ENCODE measurements at places on chromosomes 3 and 15.

GRCh38 chr3:58288011-58288728 lies 17.9 kb upstream of the RPP14 start:
- no peak for DNase-seq

GRCh38 chr3:29239376-29239775 lies 41.5 kb upstream of the RBMS3 start:
- no peak for DNase-seq

DNA sequence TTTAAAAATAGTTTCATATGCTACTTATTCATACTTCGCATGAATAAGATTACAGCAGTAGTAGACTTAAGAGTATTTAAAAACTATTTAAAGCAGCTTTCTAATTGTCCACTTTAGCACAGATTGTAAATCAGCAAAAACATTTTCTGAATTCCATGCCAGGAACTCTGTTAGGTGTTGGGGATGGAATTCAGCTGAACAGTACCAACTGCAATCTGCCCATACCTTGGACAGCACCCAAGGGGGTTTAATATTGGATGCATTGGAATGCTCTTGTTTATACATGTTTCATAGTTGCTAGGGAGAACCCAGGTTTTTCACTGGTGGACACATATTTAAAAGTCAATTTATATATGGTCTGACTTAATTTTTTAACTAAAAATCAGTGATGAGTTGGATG lies 74.8 kb downstream of the PPM1L start:
- DNase-seq = no peak

DNA sequence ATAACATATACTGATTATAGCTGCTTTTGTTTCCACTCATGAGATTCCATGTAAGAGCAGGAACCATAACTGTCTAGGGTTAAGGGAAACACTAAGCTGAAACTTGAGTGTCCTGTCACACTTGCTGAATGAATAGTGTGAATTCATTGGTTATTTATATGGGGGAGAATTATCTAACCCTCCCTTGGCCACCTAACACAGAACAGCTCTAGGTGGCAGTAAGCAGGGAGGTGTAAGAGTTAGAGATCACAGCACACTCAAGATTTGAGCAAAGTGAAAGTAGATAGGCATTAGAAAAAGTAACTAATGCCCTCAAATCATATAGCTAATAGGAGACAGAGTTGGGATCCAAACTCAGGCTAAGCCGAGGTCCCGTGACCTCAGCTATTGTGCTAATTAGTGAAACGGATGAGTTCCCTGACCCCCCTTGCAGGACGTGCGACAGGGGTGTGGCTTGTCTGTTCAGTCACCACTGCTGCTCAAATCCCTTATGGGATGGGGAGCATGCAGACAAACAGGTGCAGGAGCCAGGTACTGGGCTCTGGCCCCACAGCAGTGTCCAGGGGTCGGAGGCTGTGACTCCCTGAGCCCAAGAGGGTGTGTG lies 27.7 kb upstream of the ANO10 start:
- DNase-seq = no peak

DNA sequence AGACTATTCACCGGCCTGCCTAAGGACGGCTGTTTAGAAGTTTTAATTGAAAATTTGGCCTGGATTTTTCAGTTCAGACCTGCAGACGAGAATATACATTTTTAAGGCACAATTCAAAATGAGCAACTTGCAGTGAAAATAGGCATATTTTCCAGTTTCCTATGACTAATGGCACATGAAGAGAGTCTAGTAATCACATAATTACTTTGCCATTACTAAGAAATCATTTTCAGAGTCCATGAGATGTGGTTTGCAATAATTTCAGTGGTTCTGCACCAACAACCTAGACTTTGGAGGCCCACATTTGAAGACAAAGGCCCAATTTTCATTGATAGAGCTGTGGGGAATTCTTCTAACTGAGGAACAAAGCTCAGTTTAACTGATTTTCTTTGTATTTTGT lies 205.3 kb downstream of the SOX2 start:
- DNase-seq = no peak

DNA sequence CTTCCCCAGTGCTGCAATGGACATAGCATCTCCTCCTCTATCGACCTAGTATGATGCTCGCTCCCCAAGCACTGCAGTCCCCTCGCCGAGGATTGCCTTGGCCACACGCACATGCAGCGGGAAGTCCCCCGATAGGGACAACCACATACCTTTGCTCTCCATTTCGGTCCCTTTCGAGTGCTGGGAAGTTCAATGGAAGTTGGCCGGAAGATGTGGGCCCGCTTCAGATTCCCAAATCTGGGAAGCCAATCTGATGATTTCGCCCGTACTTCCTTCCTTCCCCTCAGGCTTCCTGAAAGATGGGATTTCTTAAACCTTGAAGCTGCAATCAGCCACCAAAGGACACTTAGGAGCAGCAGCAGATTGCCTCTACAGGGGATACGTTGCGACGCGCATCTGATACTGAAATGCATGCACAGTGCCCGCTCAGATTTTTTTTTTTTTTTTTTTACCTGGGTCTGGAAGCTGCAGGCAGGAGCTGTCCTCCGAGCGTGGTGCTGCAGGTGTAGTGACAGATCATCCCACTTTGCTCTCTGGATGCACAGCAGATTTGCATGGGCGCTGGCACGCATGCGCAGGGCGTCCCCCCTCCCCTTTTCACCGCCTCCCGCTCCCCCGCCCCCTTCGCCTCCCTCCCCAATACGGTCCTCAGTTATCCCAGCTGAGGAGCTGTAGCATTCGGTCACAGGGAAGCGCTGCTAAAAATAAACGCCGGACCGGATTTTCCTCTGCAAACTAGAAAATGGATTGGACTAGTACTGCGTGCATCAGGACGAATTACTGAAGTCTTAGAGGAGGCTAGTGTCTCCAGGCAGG lies at the start of gene FGF12:
Gene FGF12, minus strand, starts transcription at position 510 of the 816 bp plus-strand sequence.
- peak; percentile 82 for DNase-seq

- DNase-seq = peak; percentile 25
These were observed at the start of gene JMJD7 for GRCh38 chr15:41827880-41828806. Gene JMJD7 (plus strand): TSS chr15:41828092. CDS start chr15:41828125, 33 bp downstream.

GRCh38 chr3:180747805-180748361 lies 68.6 kb upstream of the CCDC39 start:
- DNase-seq = peak; percentile 82

DNA sequence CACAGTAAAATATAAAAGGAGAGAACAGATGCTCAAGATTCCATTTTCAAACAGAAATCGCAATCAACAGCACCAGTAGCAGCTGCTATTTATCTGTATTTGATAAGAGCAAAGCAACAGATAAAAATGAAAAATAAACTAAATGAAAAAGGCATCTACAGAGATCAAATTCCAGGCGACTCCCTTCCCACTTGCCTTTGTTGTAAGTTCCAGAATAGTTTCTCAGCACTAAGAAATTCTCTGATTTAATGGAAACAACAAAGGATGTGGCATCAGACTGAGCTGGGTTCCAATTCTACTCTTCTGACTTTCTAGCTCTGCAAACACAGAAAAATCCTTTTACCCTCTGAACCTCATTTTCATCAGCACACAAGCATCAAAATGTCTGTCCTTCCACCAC lies 110.8 kb upstream of the MME start:
- no peak for DNase-seq

- DNase-seq = no peak
These were observed 56.7 kb downstream of the MGA start for GRCh38 chr15:41716864-41717263.

DNA sequence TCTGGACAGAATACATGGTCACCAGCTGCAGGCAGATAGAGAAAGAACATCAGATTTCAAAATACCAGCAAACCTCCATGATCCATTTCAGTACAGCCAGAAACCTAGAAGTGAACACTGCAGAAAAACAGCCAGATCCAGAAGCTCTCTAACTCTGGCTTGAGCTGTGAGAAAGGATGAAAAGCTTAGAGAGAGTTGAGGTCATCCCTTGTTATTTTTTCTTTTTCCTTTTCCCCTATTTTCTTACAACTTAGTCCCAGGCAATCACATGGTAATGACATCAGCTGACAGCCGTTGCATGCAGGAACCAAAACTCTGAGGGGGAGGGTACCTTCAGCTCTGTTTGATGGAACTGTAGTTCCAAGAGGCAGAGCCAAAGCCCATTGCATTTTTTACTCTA lies 113.2 kb downstream of the TCF12 start:
- no peak for DNase-seq

DNA sequence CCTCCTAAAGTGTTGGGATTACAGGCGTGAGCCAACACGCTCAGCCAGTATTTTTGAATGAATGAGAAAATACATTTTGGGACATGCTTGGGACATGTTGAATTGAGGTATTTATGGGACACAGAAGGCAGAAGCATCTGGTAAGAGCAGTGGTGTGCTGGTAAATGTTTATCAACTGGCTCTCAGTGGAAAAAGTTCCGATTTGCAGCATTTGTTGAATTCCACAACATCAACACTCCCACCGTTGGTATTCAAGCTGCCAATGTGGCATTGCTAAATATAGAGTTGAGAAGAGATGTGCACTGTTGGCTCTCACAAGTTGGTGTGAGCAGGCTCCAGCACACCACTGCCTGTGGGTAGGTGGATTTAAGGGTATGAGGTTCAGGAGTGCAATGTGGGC lies 35.8 kb upstream of the LRRFIP2 start:
- DNase-seq = no peak

DNA sequence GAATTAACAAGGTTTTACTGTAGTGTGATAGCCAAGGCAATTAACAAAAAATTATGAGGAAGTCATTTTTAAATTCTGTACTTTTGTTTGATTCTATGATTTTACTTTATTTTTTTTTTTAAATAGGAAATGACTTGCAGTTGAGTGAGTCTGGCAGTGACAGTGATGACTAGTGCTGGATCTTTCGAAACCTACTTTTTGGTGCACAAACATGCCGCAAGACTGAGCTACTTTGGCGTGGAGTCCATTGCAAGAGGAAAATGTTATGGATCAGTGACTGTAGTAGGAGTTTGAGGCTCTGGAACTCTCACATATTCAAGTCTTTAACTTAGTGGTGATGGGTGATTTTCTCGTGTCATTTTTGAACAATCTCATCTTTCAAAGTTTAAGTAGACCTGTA lies 11.6 kb downstream of the EAF1 start:
- no peak for DNase-seq

- no peak for DNase-seq
These were observed at the start of gene GRAMD2A for GRCh38 chr15:72197460-72198355. Gene GRAMD2A (minus strand): TSS chr15:72197787.

DNA sequence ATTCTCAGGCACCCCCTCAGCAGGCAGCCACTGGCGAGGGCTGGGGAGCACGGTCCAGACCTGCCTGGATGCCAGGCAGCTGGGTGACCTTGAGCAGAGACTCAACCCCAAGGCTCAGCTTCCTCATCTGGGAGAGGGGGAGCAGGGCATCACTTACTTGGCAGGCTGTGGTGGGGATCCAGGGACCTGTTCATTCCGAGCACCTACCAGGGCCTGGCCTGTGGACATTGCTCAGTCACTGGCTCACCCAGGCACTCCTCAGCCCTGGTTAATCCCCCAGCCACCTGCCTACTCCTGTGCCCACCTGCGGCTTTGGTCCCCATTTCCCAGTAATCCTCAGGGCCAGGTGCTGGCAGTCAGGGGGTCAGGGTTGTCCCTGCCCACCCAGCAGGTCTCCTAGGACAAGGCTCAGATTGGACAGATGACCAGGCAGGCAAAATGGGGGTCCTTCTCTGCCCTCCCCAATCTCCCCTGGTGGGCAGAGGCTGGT lies 9.3 kb upstream of the RPL29 start:
- no peak for DNase-seq

DNA sequence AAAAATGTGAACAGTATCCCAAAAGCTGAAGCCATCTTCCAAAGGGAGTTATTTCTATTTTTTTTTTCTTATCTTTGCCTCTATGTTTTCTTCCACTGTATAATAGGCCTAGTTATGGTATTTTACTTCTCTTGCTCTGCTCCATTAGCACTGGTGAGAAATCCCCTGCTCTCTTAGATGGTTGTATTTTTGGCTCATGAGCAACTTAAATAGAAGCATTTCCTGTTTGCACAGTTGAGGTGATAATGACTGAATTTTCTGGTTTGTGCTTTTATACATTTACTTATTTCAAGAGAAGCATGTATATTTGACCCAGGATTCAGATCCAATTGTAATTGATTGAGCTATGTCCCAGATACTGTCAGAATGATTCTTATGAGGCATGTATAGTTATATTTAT lies 61.6 kb upstream of the CD200R1L start:
- DNase-seq = no peak

DNA sequence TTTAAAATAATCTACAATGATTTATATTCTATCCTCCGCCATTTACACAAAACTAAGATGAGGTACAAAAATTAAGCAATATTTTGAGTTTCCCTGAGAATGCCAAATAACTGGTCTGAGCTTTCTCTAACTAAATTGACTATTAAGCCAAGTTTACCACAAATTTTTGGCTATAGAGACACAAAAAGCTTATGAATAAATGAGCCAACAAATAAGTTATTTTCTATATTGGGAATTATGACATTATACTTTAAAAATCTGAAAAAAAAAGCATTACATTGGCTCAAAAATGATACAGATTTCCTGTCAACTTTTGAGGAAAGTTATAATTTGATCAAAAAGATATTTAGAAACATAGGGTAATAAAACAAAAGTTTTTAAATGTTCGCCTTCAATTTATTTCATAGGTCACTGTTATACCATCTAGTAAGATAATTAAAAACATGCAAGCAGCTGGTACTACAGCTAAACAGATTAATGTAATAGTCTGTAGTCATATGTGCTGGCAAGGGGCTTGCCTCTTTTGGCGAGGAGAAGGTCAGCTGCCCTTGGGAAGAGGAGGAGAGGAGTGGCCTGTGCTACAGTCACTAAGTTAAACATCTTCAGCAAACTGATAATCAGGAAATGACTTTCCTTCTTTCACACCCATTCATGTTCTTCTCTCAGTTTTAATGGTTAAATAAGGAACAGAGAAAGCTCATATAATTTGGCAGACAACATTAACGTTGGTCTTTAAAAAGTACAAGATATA lies 318.5 kb downstream of the TBC1D5 start:
- no peak for DNase-seq

DNA sequence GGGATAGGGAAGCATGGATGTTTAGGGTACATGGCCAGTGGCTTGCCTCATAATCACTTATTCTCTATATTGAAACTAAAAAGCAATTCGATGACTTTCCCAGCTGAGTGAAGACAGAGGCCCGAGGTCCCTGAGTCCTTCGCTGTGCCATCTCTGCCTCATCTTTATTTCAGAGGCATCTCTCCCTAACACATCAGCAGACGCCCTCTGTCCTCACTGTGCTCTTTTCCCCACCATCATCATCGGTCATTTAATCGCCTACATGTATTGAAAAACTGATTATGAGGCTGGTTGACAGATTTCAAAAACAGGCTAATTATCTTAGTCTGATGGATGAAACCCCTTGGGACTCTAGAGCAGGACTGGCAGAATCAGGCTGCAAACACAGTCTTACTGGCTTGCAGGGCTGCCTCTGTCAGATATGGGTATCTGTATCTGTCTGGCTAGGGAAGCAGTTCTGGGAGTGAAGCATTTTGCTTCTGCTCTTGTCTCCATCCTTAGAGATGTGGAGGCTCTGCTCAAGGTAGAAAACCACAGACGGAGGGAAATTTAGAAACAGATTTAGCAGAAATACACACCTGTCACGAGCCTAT lies 291.0 kb upstream of the CHRM5 start:
- no peak for DNase-seq

GRCh38 chr15:62027916-62028315 lies 32.3 kb downstream of the VPS13C start:
- no peak for DNase-seq

- DNase-seq = no peak
These were observed 502.1 kb downstream of the ZBBX start for GRCh38 chr3:166877971-166878370.

GRCh38 chr15:38627689-38628277 lies 63.2 kb upstream of the RASGRP1 start:
- DNase-seq = no peak
